ENCODE measurements at places on chromosomes 1 and 21.

DNA sequence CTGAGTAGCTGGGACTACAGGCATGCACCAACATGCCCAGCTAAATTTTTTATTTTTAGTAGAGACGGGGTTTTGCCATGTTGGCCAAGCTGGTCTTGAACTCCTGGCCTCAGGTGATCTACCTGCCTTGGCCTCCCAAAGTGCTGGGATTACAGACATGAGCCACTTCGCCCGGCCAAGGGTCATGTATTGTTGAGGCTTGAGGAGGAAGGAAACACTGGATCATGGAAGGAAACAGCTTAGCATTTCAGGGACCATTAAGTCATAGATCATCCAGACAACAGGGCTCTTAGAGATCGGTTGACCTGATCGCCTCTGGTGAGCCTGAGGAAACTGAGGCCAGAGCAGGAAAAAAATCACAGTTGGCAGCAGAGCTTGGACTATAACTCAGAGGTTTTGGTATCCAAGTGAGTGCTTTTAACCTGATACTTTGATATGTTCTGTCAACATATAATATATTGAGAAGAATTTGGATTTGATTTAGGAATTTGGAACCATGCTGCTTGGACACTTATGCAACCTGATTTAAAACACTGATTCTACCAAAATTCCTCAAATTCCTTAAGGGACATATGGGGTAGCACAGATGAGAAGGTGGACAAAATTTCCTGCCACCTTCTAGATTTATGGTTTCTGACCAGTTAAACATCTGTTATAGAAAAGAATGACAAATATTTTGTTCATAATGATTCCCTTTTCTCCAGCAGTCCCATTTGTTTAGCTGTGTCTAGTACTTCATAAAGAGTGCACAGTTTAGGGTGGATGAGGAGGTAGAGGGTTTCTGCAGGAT lies 13.1 kb upstream of the BMP8A start:
- no peak for DNase-seq

- no peak for DNase-seq
Measured at GRCh38 chr1:225654277-225654597, 1.3 kb upstream of the ENAH start.

DNA sequence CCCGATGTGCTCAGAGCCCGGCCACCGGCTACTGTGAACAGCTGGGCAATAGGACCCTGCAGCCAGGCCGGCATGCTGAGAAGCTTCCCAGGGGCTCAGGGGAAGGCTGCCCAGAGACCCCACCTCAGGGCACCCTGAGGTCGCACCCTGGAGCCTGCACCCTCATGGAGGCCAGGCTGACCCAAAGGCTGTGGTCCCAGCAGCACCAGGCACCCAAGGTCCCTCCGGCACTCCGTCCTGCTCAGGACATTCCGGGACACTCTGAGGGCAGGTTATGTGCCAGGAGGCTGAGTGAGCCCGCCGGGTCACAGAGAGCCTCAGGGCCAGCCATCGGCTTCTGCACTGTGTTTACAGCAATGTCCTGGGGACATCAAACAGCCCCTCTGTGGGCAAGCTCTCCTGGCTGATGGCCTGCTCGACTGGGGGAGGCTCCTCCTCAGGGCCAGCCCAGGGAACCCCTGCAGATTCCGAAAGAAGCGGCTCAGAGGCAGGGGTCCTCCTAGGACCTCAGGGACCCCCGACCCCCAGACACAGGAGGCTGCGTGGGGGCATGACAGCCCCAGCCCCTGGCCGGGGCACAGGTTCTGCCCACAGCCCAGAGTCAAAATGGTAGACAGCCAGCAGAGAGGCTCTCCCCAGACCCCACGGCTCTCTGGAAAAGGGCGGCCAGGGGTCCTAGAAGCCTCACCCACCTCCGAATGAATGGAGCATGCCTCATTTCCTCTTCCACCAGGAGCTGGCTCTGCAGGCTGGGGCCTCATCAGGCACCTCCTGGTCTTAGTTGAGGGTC lies 8.2 kb downstream of the SLC19A1 start:
- DNase-seq: no peak

GRCh38 chr1:247343801-247344200 lies 12.1 kb upstream of the ZNF496 start:
- no peak for DNase-seq

DNA sequence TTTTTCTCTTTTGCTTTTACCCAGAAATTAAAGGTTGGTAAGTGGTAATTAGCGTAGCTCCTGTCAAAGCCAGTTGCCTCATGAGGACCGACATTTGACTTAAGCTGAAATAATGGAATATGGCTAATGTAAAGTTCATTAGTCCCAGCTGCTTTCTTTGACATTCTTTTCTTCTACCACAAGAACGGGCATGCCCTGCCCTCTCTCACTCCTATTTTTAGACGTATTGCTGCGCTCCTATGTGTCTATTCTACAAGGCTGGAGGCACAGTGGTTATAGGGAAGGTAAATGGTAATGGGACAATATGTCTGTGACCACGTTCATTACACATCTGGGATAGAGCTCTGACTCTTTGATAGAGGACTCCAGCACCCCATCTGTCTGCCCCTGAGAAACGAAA lies 6.8 kb downstream of the CORT start:
- DNase-seq: no peak

DNA sequence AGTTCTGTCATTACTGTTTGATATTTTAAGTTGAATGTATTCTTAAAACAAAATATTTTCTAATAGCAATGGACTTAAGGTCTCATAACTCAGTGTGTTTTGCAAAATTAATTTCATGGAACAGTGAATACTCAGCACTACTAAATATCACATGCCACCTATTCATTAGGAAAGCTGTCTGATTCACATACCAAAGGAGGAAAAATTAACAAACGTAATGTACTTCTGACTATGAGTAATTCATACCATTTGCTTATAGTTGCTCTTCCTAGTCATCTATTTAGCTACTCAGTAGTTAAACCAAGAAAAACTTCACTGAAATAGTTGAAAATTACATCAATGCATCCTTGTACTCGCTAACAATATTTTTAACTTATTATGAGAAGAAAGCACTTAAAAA lies 35.2 kb downstream of the TP53BP2 start:
- no peak for DNase-seq
